ENCODE measurements at places on chromosomes 16 and 17.
A peak's percentile ranks its signal among the peaks of the same experiment; 100 is the strongest.

GRCh38 chr16:57348327-57348726 lies 10.3 kb upstream of the CCL22 start:
- no peak for DNase-seq

DNA sequence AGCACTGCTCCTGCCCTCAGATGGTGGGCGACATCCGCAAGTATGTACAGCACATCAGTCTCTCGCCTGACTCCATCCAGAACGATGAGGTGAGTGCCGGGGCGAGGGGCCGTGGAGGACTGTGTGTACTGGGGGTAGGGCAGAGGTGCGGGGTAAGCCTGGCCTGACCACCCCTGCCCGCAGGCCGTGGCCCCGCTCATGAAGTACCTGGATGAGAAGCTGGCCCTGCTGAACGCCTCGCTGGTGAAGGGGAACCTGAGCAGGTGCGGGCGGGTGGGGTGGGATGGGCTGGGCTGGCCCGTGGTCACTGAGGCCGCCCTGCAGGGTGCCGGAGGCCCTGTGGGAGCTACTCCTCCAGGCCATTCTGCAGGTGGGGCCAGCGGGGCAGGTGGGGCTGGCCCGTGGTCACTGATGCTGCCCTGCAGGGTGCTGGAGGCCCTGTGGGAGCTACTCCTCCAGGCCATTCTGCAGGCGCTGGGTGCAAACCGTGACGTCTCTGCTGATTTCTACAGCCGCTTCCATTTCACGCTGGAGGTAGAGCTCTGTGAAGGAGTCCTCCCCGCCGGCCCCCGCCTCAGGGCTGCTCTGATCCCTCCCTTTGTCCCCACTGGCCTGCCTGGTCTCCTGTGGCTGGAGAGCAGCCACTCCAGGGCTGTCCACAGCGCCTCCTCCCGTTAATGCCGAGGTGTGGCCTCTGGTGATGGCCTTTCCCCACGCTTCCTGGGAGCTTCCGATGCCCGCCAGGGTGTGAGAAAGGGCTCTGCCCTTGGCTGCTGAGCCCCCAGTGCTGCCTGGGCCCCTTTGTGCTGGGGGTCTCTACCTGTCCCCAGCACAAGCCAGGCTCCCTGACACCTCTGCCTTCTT lies 5.0 kb downstream of the TSR3 start:
- no peak for DNase-seq

DNA sequence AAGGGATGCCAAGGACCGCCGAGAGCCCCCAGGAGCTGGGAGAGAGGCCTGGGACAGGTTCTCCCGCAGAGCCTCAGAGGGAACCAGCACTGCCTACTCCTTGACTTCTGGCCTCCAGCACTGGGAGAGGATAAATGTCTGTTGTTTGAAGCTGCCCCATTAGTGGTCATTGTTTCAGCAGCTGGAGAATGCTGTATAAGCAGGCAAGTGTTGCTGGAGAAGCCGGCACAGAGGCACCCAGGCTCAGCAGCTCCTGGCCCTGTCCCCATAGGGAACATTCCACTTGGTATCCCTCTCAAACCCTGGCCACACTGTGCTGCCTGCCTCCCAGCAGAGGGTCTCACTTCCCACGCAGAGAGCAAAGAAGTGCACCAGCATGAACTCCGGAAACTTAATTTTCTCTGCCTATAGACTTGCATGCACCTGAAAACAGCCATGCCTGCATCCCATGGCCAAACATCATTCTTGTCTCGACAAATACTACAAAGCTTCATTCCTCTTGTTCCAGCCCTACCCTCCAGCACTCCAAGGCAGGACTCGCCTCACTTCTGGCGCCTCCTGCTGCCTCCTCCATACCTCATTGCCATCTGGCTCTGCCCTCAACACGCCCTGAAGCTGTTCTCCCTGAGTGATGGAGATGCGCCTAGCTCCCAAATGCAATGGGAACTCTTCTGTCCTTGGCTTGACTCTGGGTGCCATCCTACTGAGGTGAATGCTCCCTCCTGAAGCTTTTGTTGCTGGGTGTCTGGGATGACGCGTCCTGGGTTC lies 88.1 kb downstream of the DNAH17 start:
- DNase-seq, result no peak

DNA sequence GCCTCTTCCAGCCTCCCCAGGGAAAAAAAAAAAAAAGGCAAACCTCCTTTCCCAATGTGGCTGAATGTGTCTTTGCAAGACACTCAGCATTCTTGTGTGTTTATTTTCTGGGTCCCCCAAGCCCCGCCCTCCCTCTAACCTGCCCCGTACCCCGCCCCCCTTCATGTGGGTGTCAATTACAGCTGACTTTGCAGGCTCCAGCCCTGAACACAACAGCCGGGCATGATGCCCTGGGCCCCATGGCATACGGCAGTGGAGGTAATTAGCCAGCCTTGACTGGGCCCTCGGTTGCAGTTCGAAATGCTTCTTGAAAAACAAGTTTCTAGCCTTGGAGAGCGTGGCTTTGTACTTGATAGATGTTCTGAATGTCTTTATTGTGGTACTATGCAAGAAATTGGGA lies 354.7 kb upstream of the RBFOX1 start:
- no peak for DNase-seq

- no peak for DNase-seq
Measured at GRCh38 chr17:83071966-83072562, 7.3 kb upstream of the METRNL start.

DNA sequence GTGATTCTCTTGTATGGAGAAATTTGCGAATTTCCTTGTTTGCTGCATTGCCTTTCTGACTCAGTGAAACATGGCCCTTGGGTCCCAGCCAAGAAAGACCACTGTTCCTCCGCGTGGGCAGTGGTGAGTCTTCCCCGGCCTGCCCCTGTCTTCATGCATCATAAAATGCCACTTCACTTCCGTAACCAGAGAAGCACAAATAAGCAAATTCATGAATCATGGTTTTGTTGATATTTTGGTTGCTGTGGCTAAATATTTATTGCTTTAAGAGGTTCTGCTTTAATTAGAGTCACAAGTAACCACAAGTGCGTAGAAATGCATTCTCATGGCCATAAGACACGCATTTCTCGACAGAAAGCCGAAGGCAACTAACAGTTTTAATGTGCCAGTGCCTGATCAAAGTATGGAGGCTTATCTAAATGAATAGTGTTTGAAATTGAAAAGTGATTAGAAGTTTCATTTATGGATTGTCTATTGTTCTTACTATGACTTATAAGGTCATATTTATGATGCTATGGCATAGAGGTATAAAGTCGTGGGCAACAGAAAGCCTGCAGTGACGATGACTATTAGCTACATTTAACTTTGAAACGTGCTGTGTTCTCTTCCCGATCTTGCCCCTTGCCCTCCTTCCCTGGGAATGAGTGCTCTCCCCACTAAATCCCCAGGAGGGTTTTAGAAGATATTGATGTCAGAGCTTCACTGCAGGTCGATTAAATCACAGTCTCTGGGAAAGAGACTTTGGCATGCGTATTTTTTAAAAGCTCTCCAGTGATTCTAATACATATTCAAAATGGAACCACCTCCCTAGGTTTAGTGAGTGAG lies 76.0 kb downstream of the WIPI1 start:
- no peak for DNase-seq

DNA sequence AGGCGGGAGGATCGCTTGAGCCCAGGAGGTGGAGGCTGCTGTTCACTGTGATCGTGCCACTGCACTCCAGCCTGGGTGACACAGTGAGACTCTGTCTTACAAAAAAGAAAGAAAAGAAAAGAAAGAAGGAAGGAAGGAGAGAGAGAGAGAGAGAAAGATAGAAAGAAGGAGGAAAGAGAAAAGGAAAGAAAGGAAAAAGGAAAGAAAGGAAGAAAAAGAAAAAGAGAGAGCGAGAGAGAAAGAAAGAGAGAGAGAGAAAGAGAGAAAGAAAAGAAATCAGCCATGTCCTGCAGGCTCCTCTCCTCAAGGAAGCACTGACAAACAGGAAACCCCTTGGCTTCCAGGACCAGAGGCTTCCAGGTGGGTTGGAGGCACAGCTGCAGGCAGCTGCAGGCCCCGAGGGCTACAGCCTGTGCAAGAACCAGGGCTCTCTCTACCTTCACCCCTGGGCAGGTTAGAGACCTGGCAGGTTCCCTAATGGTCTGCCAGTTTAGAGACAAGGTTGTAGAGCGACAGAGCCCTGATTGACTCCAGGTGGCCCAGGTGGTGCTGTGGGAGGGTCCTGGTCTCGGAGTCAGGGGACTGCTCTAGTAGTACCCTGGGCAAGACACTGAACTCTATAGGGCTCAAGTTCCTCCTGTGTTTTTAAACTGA lies 53.8 kb downstream of the PECAM1 start:
- peak; percentile 67 for DNase-seq

GRCh38 chr16:25317732-25318316 lies 60.2 kb upstream of the ZKSCAN2 start:
- no peak for DNase-seq

Measured in posterior cingulate gyrus (tissue), 11 donors.